H54 (cell line): ENCODE measurements at places on chromosomes 5 and 9.

DNA sequence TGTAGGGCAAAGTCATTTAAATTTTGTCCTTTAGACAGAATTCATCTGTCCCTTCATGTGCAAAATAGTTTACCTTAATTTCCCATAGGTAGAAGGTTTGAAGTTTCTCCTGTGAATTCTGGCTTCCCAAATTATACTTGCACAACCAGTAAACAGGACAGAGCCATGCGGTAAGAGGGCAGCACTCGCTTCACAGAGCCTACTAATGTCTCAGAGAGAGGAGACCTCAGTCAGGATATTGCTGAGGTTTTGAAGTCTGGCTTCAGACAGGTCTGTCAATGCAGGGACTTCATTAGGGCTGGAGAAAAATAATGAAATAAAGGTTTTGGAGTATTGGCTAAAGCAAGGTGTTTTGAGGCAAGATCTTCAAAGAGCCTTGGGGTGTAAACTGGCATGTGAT lies 91.4 kb downstream of the ANXA1 start:
- no peak for DNase-seq

- no peak for DNase-seq
Measured at GRCh38 chr5:130773813-130774212, 391.2 kb downstream of the HINT1 start.

- no peak for DNase-seq
Measured at GRCh38 chr5:126967808-126968466, 62.4 kb downstream of the MARCHF3 start.

- DNase-seq, result no peak
Measured at GRCh38 chr9:87250205-87250604, 247.5 kb upstream of the DAPK1 start.

- DNase-seq, result no peak
Measured at GRCh38 chr9:81071108-81071507, 618.2 kb downstream of the TLE1 start.

GRCh38 chr5:16603701-16604100 lies 13.1 kb downstream of the RETREG1 start:
- no peak for DNase-seq

- DNase-seq, result peak; percentile 51
Measured at GRCh38 chr9:78030296-78030552, 1.4 kb downstream of the GNAQ start.

GRCh38 chr5:98301547-98301946 lies 471.9 kb upstream of the RGMB start:
- DNase-seq, result no peak

- DNase-seq, result no peak
Measured at GRCh38 chr5:121915765-121916164, 46.0 kb upstream of the SRFBP1 start.

- DNase-seq, result no peak
Measured at GRCh38 chr5:96297867-96298266, 135.2 kb downstream of the PCSK1 start.

DNA sequence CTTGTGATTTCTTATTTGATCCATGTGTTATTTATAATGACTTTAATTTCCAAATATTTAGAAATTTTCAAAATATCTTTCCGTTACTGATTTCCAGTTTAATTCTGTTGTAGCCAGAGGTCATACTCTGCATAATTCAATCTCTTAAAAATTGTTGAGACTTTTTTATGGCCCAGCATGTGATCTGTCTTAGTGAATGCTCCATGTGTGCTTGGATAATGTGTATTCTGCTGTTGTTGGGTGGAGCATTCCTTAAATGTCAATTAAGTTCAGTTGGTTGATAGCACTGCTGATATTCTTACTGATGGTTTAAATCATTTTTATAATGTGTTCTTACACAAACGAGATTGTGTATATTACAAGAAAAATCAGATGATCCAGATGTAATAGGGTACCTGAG lies 180.8 kb downstream of the RGS3 start:
- no peak for DNase-seq

- DNase-seq, result peak; percentile 54
Measured at GRCh38 chr9:98255061-98255577, 330 bp downstream of the TBC1D2 start.

DNA sequence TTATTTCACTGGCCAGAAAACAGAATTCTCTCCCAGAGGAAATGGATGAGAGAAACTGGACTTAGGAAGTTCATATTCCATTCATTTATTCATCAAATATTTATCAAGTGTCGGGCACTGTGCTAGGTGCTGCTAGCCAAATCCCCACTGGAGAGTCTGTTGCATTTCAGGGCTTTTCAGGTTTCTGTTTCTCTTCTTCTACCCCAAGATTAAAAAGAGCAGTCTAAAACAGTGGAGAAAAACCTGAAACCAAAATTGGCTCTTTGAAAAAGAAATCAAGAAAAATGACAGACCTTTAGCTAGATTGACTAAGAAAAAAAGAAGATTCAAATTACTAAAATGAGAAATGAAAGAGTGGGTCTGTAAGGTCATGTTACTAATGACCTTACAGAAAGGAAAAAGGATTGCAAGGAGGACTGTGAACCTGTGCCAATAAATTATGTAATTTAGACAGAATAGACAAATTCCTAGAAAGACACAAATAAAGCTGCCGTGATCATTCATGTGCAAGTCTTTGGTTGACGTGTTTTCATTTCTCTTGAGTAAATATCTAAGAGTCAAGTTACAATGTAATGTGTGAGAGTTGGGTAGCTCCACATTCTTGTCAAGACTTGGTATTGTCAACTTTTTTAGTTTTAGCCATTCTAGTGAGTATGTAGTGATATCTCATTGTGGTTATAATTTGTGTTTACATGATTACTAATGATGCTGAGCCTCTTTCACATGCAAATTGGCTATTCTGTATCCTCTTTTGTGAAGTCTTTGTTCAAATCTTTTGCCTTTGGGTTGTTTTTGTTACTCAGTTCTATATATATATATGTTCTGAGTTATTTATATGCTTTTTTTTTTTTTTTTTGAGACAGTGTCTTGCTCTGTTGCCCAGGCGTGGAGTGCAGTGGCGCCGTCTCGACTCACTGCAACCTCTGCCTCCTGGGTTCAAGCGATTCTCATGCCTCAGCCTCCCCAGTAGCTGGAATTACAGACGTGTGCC lies 23.7 kb downstream of the SNX30 start:
- no peak for DNase-seq

GRCh38 chr5:54946306-54946819 lies 39.0 kb downstream of the ESM1 start:
- DNase-seq, result no peak

GRCh38 chr9:33346564-33346963 lies 55.8 kb downstream of the AQP7 start:
- DNase-seq, result no peak

- DNase-seq, result peak; percentile 5
Measured at GRCh38 chr9:130234340-130235260, 31.0 kb upstream of the HMCN2 start.

GRCh38 chr5:58016358-58016757 lies 443.5 kb downstream of the PLK2 start:
- DNase-seq, result no peak

GRCh38 chr5:91142819-91143218 lies 240.3 kb downstream of the ARRDC3 start:
- DNase-seq, result no peak

DNA sequence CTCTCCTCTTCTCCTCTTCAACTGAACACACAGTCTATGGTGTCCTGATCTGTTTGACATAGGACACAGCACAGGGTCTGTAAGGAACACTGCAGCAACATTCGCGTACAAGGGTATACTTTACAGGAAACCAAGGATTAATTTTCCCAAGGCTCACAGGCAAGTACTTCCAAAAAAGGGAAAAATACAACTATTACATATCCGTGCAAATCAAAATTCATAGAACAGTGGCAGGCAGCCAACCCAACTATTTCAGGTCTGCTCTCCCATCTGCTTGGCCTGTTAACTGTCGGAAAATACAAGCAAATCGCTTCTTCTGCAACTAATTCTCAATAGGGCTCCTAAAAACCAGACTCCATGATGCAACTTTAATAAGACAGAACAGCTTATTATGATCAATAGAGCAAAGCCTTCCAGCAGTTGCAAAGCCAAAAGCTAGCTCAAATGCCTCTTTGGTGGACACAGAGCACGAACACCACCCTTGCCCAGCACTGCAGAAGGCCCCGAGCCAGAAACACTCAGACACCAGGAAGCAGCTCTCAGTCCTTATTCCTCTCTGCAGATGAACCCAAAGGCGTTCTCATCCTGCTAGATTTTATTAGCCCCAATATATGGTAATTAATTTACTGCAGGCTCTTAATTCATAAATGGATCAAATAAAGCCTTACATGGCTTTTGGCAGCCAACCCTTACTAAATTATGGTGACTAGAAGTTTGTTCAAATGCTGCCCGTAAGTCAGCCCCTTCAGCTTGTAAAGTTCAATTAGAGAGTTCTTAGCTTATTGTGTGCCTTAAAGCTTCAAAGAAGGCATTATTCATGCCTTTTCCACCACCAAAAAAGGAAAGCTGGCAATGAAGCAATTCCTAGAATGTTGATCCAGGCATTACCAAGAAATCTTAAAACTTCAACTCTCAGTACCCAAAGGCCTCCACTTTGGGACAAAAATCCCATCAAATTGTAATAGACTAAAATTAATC lies 68.8 kb downstream of the ZNF608 start:
- DNase-seq, result no peak

GRCh38 chr5:16673241-16674201 lies 56.7 kb upstream of the RETREG1 start:
- no peak for DNase-seq

GRCh38 chr5:116912221-116912620 lies 337.6 kb upstream of the SEMA6A start:
- no peak for DNase-seq

- no peak for DNase-seq
Measured at GRCh38 chr5:58760222-58760621, 177.3 kb downstream of the RAB3C start.

- no peak for DNase-seq
Measured at GRCh38 chr5:142324136-142324870, 518 bp downstream of the SPRY4 start.

- no peak for DNase-seq
Measured at GRCh38 chr5:16548115-16548514, 68.7 kb downstream of the RETREG1 start.

DNA sequence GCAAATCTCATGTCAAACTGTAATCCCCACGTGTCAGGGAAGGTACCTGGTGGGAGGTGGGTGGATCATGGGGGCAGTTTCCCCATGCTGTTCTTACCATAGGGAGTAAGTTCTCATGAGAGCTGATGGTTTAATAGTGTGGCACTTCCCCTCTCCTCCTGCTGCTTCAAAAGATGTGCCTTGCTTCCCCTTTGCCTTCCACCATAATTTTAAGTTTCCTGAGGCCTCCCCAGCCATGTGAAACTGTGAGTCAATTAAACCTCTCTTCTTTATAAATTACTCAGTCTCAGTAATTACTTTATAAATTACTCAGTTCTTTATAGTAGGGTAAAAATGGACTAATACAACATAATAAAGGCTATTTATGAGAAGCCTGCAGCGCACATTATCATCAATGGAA lies 7.1 kb upstream of the CNTRL start:
- DNase-seq, result no peak

DNA sequence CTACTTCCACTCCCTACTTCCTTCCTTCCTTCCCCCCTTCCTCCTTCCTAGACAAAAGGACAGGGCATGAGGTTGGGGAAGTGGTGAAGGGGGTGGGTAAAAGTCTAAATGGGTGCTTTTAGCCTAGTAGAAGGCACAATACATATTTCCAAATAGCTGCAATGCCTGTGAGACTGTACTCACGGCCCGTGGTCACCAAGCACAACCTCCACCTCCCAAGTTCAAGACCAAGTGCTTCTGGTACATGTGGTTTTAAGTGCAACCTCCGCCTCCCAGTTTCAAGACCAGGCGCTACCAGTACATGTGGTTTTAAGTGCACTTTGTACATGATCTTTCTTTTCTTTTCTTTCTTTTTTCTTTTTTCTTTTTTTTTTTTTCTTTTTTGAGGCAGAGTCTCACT lies 14.5 kb upstream of the NTNG2 start:
- DNase-seq, result no peak

GRCh38 chr9:132008855-132009812 lies 70.5 kb downstream of the MED27 start:
- no peak for DNase-seq

DNA sequence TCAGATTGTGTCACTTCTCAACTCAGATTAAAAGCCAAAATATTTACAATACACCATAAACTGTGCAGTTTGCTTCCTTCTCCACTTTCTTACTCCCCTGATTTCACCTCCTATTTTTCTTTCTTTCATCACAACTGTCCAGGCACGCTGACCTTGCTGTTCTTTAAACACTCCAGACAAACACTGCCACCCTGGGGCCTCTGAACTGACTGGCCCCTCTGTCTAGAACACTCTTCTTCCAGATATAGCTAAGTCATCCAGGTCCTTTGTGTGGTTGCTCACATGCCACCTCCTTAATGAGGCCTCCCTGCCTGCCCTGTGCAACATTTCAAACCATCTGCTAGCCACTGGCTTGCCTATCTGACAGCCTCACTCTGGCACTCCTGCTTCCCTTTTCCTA lies 46.6 kb downstream of the ATG10 start:
- no peak for DNase-seq

DNA sequence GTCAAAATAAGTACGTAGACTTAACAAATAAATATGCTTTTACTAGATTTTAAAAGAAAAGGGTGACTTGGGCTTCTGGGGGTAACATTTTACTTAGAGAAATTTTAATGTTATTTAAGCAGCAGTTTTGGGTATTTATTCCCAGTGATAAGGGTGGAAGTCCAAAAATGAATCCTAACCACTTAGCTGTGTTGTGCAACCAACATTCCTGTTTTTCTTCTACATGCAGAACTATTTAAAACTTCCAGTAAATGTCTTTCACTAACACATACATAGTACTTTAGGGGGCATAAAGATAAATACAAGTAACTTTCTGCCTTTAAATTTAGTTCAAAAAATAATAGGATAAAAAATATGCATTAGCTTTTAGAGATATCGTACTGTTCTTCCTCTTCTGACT lies 436.7 kb downstream of the CTNND2 start:
- no peak for DNase-seq

- no peak for DNase-seq
Measured at GRCh38 chr5:166377756-166378155, 1913.7 kb upstream of the WWC1 start.

DNA sequence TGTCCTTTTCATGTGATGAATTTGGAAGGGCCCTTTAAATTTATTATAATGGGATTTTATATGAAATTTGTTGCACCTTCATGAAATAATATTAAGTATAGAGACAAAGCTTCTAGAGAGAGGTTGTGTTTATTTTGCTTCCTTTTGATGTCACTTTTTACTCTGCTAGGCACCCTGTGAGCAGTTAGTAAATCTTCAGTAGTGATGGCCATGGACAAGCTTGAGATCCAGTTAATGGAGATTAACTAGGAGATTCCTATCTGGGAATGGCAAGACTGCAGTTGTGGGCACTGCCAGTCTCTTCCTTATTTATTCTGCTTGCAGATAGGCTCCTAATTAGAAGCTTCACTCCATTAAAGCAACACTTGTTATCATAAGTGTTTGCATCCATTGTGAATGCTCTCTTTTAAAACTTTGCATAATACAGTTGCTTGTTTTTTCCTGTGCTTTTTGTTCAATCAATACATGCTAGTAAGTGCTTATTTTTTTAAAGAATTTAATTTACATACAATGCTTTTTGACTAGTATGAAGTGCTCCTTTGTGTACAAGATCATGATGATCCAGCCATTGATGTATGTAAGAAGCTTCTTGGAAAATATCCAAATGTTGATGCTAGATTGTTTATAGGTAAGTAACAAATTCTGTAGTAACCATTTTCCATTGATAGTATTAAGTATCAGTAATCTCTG lies 25.9 kb downstream of the UGCG start:
- DNase-seq, result no peak
